ENCODE measurements at places on chromosomes 5 and 9. TPM values are rescaled to one million over a fixed set of nuclear protein-coding genes. Genes with fewer than 3 reads are reported as not detected.

Gene PCDHB16
- not detected for polyA plus RNA-seq

Gene MARCOL
- polyA plus RNA-seq: not detected

Gene KIF24
- polyA plus RNA-seq: not detected

GRCh38 chr9:80892703-80893102 lies 796.6 kb downstream of the TLE1 start:
- no peak for DNase-seq

GRCh38 chr9:22005702-22006606 lies 3.2 kb downstream of the CDKN2B start:
- no peak for DNase-seq

- no peak for DNase-seq
Measured at GRCh38 chr9:73230251-73230650, 78.6 kb downstream of the ANXA1 start.

- DNase-seq: peak; percentile 81
Measured at GRCh38 chr9:21995006-21995665, 545 bp downstream of the CDKN2B-AS1 start.

Gene HOMER1
- polyA plus RNA-seq: 4.1 TPM

GRCh38 chr9:116182876-116183275 lies 29.3 kb downstream of the PAPPA start:
- no peak for DNase-seq

Gene TMEM215
- polyA plus RNA-seq: not detected

GRCh38 chr9:130451509-130452388 lies 7.0 kb downstream of the ASS1 start:
- no peak for DNase-seq

DNA sequence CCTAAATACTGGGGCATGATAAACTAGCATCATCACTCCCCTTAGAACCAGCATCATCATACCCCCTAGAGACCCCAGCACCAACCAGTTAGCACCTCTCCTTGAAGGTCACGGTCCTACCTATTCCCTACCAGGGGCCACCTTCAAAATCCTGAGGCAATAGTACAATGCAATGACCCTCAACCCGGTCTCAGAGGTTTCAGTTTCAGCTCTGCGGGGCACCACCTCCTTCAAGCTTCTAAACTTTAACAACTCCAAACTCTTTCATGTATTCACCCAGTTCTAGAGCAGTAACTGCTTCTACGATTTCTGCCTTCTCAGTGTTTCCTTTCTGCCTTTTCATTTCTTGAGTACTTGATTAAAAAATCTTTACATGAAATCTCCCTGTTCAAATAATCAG lies 130.1 kb upstream of the EPB41L4A start:
- DNase-seq: no peak

DNA sequence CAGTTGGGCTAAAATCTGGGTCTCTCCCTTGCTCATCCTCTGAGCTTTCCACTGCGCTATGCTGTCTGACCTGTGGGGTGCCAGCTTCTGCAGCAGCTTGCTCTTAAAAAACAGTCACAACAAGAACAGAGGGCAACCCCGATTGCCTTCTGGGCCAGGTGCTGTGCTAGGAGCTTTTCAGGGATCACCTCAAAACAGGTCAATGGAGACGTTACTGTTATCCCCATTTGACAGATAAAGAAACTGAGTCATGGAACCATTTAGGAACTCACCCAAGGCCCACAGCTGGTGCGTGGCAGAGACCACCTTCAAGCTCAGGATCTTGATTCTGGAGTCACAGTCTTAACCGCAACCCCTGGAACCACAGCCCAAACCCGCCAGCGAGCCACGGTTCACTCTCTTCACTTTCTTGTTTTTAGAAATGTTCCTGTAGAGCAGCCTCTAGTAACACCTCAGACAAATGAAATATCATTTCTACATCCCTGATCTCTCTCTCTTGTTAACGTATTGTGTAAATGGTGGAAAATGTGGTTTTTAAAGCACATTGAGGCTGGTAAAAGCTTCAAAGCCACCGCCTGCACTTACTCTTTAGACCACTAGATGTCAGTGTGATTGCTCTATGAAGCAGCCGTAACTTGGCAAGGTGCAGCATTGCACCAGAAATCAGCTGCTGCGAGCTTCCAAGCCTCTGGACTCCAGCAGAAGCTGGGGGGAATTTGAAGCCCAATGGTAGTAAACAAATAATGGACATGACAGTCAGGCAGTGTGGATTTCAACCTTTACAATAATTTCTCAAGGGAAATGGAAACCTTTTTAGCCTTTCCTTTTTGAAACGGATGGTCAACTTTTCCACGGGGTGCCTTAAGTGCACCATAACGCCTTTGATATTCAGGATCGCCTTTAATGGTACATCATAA lies 1.7 kb downstream of the FYB1 start:
- DNase-seq: peak; percentile 76

DNA sequence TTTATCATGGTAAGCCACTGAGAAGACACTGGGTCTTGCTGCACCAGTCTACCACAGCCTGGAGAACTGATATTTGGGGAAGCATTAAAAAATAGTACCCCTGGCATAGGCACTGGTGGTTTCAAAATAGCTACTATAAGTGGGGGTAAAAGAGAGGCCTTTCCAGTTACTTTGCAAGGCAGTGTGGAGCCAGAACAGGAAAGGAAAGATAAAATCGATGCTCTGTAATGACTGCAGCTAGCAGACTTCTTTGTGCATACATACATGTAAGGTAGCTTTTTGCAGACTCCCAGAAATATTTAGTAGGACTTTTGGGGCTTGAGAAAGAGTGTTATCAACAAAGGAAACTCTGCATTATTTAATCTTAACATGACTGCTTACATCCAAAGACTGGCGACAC lies 31.3 kb upstream of the ALDOB start:
- no peak for DNase-seq

DNA sequence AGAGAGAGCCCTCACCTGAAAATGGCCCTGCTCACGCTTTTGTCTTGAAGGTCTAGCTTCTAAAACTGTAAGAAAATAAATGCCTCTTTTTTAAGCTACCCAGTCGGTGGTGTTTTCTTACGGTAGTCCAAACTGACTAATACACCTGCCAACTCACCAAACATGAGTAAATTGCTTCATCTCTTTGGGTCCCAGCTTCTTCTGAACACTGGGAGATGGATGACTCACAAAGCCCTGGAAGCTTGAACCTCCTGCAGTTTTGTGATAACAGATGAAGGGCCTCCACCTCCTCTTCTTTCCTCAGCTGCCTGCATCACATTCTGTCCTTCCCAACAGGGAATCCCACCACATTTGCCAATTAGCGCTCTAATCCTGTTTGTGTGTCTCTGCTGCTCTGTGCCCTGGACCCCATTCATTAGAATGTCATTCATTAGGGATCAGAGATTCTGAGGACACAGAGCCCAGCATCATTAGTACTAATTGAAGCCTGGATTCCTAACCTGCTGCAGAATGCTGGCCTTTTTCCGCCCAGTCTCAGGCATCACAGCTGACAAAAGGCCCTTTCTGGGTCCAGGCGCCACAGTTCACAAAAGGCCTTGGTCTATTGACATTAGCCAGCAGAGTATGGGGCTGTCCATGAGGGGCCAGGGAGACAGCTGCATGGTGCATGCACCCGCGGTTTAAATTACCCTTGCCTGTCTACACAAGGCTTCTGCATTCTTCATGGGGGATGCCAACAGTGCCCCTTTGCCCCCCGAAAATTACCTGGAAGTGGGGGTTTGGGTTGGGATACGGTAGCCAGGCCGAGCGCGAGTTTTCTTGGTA lies 349.3 kb downstream of the SEMA5A start:
- DNase-seq: no peak

Gene AMBP
- polyA plus RNA-seq: not detected

DNA sequence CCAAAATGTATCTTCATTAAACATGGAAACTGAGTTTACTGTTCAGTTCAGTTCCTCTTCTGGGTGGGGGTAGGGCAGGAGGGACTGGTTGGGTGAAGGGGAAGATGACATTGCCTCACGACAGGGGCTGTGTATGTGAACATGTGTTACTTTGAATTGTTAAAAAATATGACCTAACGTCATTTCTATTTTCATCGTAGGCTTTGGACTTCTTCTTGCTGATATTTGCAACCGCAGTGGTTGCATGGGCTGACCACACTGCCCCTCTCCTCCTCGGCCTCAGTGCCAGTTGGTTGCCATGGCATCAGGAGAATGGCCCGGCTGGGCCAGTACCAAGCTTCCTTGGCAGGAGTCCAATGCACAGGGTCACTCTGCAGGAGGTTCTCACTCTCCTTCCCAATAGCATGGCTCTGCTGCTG lies 41.5 kb downstream of the HACD4 start:
- DNase-seq: no peak

Gene HK3
- polyA plus RNA-seq: 0.21 TPM

GRCh38 chr9:116643691-116644090 lies 43.4 kb upstream of the TRIM32 start:
- DNase-seq: no peak

DNA sequence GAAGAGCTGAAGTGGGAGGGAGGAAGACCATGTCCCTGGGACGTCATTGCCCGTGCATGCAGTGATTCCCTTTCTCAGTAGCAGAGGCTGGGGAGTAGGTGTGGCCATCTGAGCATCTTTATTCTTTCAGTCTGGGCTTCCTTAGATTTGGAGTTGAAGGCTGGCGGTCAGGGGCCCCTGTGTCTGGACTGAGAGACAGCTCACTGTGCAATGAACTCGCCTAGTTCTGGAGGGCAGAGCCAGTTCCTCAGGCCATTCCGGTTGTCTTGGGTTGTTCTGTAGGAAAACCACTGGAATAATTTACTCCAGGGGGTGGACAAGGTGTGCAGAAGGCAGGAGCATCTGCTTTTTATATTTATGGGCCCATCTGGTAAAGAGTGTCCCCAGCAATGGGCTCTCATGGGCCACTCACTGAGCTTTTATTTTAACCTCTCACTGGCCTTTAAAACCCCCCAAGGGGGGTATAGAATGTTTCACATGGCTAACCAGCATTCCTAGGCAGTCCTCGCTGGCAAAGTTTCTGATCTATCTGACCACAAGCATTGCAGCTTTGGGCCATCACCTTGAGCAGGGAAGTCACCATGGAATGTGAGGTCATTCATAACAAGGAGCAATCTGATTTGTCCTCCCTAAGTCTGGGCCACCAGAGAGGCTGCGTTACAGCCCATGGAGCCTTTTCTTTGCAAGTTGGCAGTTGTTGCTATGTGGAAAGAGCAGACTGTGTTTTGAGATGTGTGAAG lies 9.2 kb downstream of the STC2 start:
- DNase-seq: no peak

Gene GDNF
- polyA plus RNA-seq: not detected

GRCh38 chr5:25713259-25713658 lies 1068.5 kb upstream of the CDH10 start:
- no peak for DNase-seq

- no peak for DNase-seq
Measured at GRCh38 chr9:107665057-107665456, 175.5 kb upstream of the KLF4 start.

- no peak for DNase-seq
Measured at GRCh38 chr9:80516679-80517078, 944.9 kb downstream of the TLE4 start.

Gene MLANA
- polyA plus RNA-seq: not detected

DNA sequence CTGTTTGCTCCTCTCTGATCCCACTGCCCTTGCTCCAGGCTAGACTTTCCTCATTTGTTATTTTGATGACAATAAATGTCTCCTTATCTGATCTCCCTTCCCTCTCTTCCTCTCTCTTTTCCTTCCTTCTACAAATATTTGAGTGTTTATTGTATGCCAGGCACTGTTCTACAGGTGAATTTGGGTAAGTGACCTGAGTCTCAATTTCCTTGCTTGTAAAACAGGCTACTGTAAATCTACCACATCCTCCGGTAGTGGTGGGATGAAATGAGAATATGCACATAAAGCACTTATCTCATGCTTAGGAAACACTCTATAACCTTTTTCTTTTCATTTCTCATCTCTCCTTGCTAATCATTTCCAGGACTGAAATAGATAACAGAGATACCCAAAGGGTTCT lies 86.4 kb downstream of the HMHB1 start:
- no peak for DNase-seq

GRCh38 chr9:122226142-122226757 lies 2.5 kb downstream of the LHX6 start:
- no peak for DNase-seq

DNA sequence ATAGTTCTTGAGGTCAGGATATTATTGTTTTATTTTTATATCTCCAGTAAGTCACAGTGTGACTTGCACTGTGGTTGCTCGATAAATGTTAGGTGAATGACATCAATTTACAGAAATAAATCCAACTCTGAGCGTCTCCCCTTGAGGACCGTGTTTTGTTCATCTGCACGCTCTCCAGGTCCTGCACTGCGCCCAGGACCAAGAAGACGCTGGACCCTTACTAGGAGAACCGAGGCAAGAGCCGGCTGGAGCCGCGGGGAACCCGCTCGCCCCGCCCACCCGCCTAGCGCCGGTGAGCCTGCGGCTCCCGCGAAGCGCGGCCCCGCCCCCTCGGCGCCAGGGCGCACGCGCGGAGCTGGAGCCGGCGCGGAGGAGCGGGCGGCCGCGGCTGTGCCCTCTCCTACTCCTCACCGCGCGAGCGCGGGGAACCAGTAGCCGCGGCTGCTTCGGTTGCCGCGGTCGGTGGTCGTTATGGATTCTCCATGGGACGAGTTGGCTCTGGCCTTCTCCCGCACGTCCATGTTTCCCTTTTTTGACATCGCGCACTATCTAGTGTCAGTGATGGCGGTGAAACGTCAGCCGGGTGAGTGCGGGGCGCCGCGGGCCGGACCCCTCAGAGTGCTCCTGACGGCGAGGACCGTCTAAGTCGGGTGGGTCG lies at the start of gene TMEM38B:
Gene TMEM38B (plus strand): TSS at position 352 of the 658 bp plus-strand sequence. CDS start 120 bp downstream, at position 472.
- peak; percentile 78 for DNase-seq

Gene TSSK1B
- polyA plus RNA-seq: not detected

GRCh38 chr9:119071636-119072035 lies 297.6 kb downstream of the BRINP1 start:
- no peak for DNase-seq

- peak; percentile 6 for DNase-seq
Measured at GRCh38 chr9:70491426-70492318, 77.2 kb upstream of the KLF9 start.

Gene IFNA21
- not detected for polyA plus RNA-seq

- DNase-seq: no peak
Measured at GRCh38 chr5:80119372-80119771, 84.2 kb downstream of the THBS4 start.

DNA sequence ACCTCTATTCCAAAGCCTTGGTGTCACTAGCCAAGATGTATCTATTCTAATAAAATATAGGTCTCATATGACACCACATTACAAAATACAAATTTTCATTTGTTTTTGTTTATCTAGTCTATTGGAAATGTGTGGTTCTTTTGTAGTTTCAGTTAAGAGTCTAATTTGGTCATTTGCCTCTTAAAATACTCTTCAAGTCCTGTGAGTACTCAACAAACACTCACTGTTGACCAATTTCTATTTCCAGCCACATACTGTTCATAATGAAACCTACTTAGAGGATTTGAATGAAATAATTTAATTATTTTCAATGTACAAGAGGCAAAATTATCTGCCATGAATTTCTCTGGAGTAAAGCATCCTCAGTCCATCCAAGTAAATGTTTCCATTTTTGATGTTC lies 40.6 kb downstream of the SLC1A3 start:
- no peak for DNase-seq
